ENCODE measurements at places on chromosomes 3 and 15.
A peak's percentile ranks its signal among the peaks of the same experiment; 100 is the strongest.

DNA sequence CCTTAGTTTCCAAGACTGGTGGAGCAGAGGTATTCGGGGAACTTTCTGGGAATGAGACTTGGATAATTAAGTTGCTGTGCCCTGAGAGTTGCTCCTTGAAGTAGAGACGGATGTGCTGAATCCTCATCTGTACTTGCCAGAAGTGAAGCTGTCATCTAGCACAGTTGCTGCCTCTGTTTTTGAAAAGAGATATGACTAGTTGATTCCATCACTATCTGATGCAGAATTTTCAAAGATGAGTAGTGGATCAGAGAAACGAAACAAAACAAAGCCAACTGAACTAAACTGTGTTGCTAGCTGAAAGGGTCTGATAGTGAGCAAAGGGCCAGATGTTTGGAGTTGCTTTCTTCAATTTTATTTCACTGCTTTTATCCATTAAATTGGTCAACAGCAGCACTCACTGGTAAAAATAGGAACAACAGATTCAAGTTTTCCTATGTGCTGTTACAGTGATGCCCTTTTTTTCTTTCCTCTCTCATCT, 52.7 kb downstream of the MITF start:
- no peak for DNase-seq

GRCh38 chr15:74402873-74403587, 30.7 kb downstream of the SEMA7A start:
- DNase-seq: peak; percentile 90

GRCh38 chr3:33652736-33653135, 65.3 kb downstream of the CLASP2 start:
- DNase-seq: no peak

- DNase-seq: peak; percentile 59
Measured at GRCh38 chr3:10702961-10703740, 112.9 kb upstream of the SLC6A11 start.

GRCh38 chr15:88630141-88630721, 8.6 kb upstream of the ISG20 start:
- DNase-seq: no peak

GRCh38 chr3:54888162-54888561, 39.7 kb downstream of the LRTM1 start:
- no peak for DNase-seq

GRCh38 chr3:118445036-118445435, 589.6 kb downstream of the IGSF11 start:
- DNase-seq: no peak

GRCh38 chr3:184526088-184526433, 35.5 kb upstream of the EPHB3 start:
- DNase-seq: no peak

- DNase-seq: no peak
Measured at GRCh38 chr3:14319654-14320182, 82.7 kb upstream of the SLC6A6 start.

GRCh38 chr3:112606098-112606497, 34.8 kb downstream of the CCDC80 start:
- DNase-seq: no peak

Data from activated CD8-positive, alpha-beta memory T cell treated with anti-CD3 and anti-CD28 coated beads for 24 hours (primary cell).